ENCODE measurements at places on chromosomes 1 and 21. TPM values are rescaled to one million over a fixed set of nuclear protein-coding genes. Genes with fewer than 3 reads are reported as not detected.
A peak's percentile ranks its signal among the peaks of the same experiment; 100 is the strongest.

LCE2C gene
- not detected for total RNA-seq

PDE4DIP gene
- 163 TPM for total RNA-seq

DNA sequence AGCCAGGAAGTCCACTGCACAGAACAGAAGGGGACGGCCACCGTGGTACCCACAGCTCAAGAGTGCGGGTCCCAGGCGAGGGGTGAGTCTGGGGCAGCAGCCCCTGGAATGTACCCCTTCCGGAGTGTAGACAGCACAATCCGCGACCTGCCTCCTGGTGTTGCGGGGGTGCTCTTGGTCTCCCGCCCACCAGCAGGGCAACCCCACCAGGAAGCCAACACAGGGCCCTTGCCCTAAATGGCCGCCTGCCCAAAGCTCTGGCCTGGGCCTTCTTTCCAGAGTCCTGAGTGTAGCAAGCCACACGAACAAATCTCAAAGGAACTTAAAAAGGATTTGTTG is 1.1 kb upstream of the SLC19A1 start:
- H3K4me3 ChIP-seq = no peak overlapping the region
- H3K27ac ChIP-seq = no peak overlapping the region
- DNase-seq = peak; percentile 11
- no peaks in the 10 kb centered on the region for H3K36me3 ChIP-seq
- H3K4me1 ChIP-seq = peaks cover 5% of the 10 kb centered on the region

DNA sequence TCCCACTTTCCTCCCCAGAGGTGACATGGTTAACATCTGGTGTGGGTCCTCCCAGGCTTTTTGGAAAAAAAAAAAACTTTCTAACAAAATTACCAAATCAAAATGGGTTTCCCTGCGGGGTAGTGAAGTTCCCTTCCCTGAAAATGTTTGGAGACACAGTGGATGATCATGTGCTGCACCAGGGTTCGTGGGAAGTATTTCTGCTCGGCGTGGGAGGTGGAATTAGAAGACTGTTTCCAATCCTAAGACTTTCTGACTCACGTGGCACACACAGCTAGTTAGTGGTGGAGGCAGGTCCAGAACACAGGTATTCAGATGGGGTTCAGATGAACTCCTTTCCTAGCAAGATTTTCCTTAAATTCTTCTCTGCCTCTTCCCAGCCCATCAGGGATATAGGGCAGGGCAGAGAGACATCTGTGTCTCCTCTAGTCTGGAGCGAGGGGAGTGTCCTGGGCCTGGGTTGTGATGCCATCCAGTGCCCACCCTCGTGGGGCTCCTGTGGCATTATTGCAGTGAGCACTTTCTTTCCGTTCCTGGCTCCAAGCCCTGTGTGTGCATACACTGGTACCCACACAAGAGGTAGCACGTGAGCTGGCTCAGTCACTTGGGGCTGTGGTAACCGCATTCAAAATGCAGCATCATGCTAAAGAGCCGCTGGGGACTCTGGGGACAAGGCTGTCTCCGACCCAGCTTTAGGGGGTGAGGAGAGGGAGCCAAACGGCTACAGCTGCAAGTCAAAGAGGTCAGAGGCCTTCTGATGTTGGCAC is 27.5 kb downstream of the KCNC4 start:
- peaks cover 53% of the 10 kb centered on the region for H3K4me1 ChIP-seq
- peaks cover 23% of the 10 kb centered on the region for H3K27me3 ChIP-seq
- DNase-seq = peak; percentile 55
- no peak overlapping the region for H3K27ac ChIP-seq
- peaks cover 9% of the 10 kb centered on the region for H3K36me3 ChIP-seq
